ENCODE measurements at places on chromosomes 11 and 22. TPM values are rescaled to one million over a fixed set of nuclear protein-coding genes. Genes with fewer than 3 reads are reported as not detected.

The SLC5A4 gene
- not detected for total RNA-seq

GRCh38 chr11:87076260-87076783 is 38.6 kb downstream of the TMEM135 start:
- no peak overlapping the region for H3K4me3 ChIP-seq
- H3K36me3 ChIP-seq, result peaks cover 14% of the 10 kb centered on the region
- no peak overlapping the region for H3K27ac ChIP-seq
- no peaks in the 10 kb centered on the region for H3K27me3 ChIP-seq

The GAB4 gene
- total RNA-seq, result not detected

The GPR83 gene
- 0.15 TPM for total RNA-seq

DNA sequence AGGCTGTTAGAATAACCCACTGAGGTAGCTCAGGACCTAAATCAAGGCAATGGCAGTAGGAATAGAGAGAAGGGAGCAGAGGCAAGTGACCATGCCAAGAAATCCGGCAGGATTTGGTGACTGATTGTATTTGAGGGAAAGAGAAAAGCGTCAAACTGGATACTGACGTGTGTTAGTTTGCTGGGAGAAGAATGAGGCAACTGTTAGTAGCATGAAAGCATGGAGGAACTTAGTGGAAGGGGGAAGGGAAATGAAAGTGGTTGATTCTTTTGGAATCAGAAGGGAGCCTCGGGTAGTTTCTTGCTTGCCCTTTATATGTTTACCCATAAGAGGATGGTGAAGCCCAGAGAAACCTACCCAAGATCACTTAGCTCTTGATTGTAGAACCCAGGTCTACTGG is 8.3 kb downstream of the PPFIBP2 start:
- no peak overlapping the region for H3K4me3 ChIP-seq
- H3K27me3 ChIP-seq, result no peaks in the 10 kb centered on the region
- H3K4me1 ChIP-seq, result no peaks in the 10 kb centered on the region
- no peaks in the 10 kb centered on the region for H3K36me3 ChIP-seq
- no peak for DNase-seq

DNA sequence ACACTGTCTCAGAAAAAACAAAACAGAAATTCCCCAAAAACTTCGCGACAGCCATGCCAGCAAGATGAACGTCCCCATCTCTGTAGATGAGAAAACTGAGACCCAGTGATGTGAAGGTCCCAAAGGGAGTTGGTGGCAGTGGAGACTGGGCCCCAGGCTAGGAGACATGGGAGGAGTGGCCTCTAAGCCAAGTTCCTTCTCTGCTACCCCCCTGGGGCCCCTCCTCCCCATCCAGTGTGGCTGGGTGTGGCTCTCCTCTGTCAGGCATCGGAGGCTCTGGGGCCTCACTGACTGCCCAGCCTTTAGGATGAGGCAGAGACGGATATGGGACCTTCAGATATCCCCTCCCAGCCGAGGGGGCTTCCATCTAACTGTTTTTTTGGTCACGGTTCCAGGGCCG is 9.8 kb downstream of the RELT start:
- no peaks in the 10 kb centered on the region for H3K27me3 ChIP-seq
- no peak for DNase-seq
- no peaks in the 10 kb centered on the region for H3K36me3 ChIP-seq
- H3K27ac ChIP-seq, result no peak overlapping the region
- no peak overlapping the region for H3K4me3 ChIP-seq

DNA sequence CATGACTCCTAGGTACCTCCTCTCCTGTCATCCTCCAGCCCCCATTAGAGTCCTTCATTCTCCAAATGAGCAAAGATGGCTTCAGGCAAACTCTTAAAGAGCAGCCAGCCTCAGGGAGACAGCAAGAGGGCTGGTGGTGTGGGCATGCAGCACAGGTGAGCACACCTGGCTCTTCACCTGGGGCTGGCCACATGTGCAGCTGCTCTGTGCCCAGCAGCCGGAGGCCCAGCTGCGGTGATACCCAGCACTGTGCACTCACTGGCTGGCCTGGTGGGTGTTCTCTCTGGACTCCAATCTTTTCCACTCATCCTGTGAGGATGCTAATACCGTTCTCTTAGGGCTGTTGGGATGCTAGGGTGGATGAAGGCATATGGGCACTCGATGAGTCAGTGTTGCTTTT is 106.1 kb upstream of the PARVA start:
- peaks cover 20% of the 10 kb centered on the region for H3K4me1 ChIP-seq
- H3K4me3 ChIP-seq, result no peak overlapping the region
- no peak overlapping the region for H3K27ac ChIP-seq
- no peaks in the 10 kb centered on the region for H3K27me3 ChIP-seq
- no peaks in the 10 kb centered on the region for H3K36me3 ChIP-seq
- DNase-seq, result no peak

DNA sequence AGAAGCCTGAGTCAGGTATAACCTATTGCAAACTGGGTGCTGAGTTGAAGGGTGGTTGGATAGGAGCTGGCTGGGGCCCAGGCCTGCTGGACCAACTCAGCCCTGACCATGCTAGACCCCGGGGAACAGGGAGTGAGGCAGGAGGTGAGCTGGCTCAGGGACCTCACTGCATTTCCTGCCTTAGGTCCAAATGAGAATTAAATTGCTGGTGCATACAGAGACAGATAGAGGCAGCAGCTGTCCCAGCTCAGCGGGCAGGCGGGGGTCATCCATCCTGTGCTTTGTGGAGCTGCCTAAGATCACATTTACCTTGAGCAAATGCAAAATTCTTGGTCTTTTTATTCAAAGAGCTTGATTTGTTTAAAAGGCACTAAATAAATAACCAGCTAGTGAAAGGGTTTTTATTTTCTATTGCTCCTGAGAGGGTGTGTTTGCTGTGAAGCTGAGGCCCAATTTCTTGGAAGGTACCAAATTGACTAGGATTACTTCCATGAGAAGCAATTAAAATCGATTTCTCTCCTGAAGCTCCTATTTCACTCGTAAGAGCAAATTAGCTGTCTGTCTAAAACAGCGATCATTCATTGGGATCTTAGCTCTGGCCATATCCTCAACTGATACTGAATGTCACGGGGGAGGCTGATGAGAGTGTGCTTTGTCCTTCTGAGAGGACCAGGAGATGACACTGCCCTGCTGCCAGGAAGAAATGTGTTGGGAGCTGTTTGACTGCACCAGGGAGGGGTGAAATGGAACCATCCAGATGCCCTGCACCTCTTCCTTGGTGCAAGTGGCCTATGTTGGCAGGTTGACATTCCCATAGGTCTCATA is 24.9 kb downstream of the USH1C start:
- no peaks in the 10 kb centered on the region for H3K4me1 ChIP-seq
- no peak overlapping the region for H3K27ac ChIP-seq
- no peak overlapping the region for H3K4me3 ChIP-seq
- H3K36me3 ChIP-seq, result no peaks in the 10 kb centered on the region
- no peaks in the 10 kb centered on the region for H3K27me3 ChIP-seq

The CASTOR1 gene
- total RNA-seq, result 19.6 TPM

DNA sequence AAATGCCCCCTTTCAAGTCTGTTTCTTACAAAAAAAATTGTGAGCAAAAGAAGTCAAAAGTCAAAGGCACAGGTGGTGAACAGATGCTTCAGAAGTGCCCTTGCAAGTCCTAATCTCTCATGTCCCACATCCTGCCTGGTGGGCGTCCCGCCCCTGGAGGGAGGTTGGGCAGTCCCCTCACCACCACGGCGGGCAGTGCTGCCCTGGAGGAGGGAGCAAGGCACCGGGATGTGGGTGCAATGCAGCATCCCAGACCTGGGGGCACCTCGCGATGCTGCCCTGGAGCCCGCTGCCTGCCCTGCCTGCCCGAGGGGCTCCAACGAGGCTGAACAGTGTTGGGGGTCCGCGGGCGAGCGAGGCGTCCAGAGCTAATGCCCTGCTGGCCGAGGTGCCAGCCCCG is 15.9 kb downstream of the MRGPRG start:
- H3K27me3 ChIP-seq, result peaks cover 72% of the 10 kb centered on the region
- H3K4me1 ChIP-seq, result no peaks in the 10 kb centered on the region
- H3K27ac ChIP-seq, result no peak overlapping the region
- no peaks in the 10 kb centered on the region for H3K36me3 ChIP-seq
- no peak for DNase-seq
- H3K4me3 ChIP-seq, result no peak overlapping the region

DNA sequence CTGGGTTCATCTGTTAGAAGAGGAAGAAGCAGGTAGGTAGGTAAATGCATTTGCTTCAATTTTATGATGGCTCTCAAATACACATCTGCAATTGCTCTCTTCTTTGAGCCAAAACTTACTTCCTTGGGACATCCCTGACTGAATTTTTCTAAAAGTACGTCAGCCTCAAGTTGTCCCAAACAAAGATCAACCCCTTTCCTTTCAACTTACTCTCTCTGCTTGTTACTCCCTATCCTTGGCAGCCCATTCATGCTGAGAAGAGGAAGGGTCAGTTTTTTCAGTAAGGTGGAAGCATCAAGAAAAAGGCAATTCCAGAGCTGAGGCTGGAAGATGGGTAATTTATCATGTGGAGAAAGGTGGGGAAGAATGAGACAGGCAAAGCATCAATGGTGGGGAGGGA is 111.2 kb downstream of the LRRC32 start:
- H3K4me3 ChIP-seq, result no peak overlapping the region
- H3K27me3 ChIP-seq, result no peaks in the 10 kb centered on the region
- H3K36me3 ChIP-seq, result no peaks in the 10 kb centered on the region
- H3K27ac ChIP-seq, result no peak overlapping the region
- peaks cover 7% of the 10 kb centered on the region for H3K4me1 ChIP-seq
- no peak for DNase-seq

The MCAM gene
- 49.3 TPM for total RNA-seq

The SSTR3 gene
- total RNA-seq, result 0.06 TPM

- no peaks in the 10 kb centered on the region for H3K27me3 ChIP-seq
- peaks cover 13% of the 10 kb centered on the region for H3K4me1 ChIP-seq
- H3K27ac ChIP-seq, result no peak overlapping the region
- no peaks in the 10 kb centered on the region for H3K36me3 ChIP-seq
Observed at GRCh38 chr11:73072935-73073481, 69.1 kb downstream of the FCHSD2 start.

- no peak for DNase-seq
- H3K36me3 ChIP-seq, result no peaks in the 10 kb centered on the region
- peaks cover 15% of the 10 kb centered on the region for H3K4me1 ChIP-seq
- H3K27ac ChIP-seq, result no peak overlapping the region
- no peak overlapping the region for H3K4me3 ChIP-seq
Observed at GRCh38 chr11:17414317-17414737, 25.9 kb upstream of the KCNJ11 start.

DNA sequence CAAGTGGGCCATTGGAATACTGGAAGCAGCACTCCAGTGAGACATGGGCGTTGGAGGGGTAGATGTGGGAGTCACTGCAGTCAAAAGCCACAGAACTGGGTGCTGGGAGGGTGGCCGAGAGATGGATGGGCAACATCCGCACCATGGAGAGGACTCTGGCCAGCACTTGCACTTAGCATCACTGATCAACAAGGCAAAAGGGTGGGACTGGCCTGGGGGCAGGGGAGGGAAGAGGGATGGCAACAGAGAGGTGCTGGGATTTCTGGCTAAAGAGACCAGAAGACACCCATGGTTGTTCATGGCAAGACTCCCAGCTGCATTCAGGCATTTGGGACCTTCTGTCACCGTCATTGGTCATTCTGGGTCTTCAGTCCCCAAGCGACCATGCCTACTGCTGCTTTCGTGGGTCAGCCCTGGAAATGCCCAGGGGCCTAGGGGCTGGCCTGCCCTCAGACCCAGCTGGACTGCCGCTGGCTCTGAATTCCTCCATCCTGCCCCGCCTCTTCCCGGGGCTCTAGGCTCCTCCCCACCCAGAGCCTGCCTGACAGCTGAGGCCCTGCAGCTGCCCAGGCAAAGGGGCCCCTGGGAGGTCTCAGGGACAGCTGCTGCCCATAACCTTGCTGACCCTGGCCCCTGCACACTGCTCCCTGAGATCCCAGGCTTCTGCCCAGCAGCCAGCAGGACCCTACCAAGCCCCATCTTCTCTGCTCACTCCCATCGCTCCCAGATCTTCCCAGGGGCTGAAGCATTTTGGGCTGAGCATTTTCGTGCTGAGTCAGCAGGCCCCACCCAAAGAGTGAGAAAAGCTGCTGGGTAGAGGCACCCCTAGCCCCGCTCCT is 13.0 kb upstream of the CDC42EP2 start:
- H3K27me3 ChIP-seq, result no peaks in the 10 kb centered on the region
- no peak overlapping the region for H3K4me3 ChIP-seq
- DNase-seq, result peak; percentile 79
- no peaks in the 10 kb centered on the region for H3K36me3 ChIP-seq
